ENCODE measurements at places on chromosomes 16 and 17.

GRCh38 chr16:305916-306626, 23.1 kb downstream of the PDIA2 start:
- DNase-seq = no peak

GRCh38 chr16:54582631-54583250, 296.2 kb upstream of the IRX3 start:
- DNase-seq = no peak

GRCh38 chr17:50148226-50149090, 2.0 kb downstream of the PPP1R9B start:
- no peak for DNase-seq

DNA sequence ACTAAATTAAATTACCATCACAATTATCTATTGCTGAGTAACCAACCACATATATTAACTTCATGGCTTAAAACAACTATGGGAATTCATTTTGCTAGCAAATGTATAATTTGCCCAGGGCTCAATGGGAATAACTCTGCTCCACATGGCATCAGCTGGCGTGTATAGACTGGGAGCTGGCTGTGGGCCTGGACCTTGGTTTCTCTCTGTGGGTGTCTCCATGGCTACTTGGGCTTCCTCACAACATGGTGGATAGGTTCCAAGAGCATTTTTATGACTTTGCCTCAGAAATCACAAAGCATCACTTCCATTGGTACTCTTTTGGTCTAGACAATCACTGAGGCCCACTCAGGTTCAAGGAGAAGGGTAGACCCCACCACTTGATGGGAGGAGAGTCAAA, 144.9 kb downstream of the SOCS1 start:
- DNase-seq = no peak

DNA sequence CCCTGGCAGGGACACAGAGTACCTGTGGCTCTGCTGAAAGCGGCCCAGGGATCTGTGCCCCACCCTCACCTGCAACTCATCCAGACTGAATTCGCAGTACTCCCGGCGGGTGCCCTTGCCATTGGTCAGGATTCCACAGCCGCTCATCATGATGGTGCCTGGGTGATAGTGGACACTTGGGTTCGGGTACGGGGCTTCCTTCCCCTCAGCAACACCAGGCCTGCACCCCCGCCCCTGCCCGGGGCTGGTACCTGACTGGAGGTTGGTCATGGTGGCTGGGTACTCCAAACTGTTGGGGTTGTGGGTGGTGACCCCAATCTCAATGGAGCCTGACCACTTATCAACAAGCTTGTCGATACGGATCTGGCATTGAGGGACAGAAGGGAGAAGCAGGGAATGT, 2.9 kb downstream of the NEURL4 start:
- DNase-seq = no peak

- DNase-seq = peak; percentile 44
Measured at GRCh38 chr16:68800257-68800875, 43.0 kb upstream of the TANGO6 start.

DNA sequence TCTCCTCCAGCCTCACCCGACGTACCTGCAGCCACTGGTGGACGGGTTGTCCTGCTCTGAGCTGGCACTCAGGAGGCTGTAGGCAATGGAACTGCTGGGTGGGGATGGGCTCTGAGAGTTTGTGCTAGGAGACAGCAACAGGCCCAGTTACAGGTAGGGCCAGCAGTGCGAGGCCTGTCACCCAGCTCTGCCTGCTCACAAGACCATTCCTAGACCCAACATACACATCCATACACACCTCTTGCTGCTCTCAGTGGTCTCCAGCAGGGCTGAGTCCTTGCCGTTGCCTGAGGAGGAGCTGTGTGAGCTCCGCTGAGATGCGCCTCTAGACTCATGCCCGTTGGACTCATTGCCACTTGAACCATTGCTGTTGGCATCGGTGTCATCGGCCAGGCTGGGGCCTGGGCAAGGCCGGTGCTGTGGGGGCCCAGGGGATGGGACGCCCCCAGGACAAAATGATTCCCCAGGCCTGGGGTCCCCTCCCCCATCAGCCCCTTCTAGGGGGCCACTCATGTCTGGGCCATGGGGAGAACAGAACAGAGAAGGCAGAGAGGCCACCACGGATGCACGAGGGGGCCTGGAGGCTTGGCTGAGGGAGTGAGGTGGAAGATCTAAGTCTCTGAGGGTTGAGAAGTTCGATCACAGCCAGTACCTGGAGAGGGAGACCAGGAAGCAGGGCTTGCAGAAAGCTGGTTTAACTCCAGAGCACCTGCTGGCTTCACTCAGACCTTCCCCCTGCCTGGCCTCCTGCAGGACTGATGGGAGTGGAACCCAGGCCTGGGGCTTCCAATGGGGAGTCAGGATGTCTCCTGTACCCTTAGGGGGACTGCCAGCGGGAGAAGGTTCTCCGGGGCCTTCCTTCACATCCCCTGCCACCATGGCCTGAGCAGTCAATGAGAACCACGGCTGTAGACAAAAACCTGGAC, 1.7 kb downstream of the PER1 start:
- DNase-seq = no peak

GRCh38 chr17:8532021-8532420, 96.3 kb downstream of the NDEL1 start:
- DNase-seq = no peak

- DNase-seq = no peak
Measured at GRCh38 chr16:89646906-89647305, 10.6 kb downstream of the CHMP1A start.

GRCh38 chr16:55569025-55569424, 2.5 kb downstream of the CAPNS2 start:
- no peak for DNase-seq

DNA sequence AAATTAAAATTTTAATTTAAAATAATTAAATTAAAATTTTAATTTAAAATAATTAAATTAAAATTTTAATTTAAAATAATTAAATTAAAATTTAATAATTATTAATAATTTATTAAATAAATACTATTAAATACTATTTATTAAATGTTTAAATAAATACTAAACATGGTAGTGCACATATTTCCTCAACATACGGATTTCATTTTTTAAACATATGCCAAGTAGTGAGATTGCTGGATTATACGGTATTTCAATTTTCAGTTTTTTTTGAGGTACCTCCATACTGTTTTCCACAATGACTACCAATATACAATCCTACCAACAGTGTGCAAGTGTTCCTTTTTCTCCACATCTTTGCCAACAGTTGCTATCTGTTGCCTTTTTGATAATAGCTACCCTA, 852.9 kb upstream of the CDH8 start:
- DNase-seq = no peak

GRCh38 chr17:74089869-74090464, 113.5 kb upstream of the RPL38 start:
- DNase-seq = no peak

DNA sequence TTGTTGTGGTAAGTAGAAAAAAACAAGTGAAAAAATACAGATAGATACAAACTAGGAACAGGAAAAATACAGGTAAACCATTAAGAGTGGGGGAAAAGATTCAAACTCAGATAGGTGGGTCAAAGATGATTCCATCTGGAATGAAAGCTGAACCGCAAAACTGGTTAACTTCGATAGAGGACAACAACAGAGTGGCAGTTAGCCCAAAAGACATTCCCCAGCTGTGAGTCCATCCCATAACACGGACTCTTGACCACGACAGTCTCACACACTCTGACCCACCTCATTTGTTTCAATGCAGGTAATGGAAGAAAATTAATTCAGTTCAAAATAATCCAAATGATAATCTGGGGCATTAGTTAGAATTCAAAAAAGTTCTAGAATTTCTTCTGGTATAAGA, 13.5 kb downstream of the ELAC2 start:
- DNase-seq = no peak

GRCh38 chr16:14364386-14365199, 265.5 kb downstream of the PARN start:
- no peak for DNase-seq

- no peak for DNase-seq
Measured at GRCh38 chr16:49723310-49723709, 132.6 kb downstream of the ZNF423 start.

DNA sequence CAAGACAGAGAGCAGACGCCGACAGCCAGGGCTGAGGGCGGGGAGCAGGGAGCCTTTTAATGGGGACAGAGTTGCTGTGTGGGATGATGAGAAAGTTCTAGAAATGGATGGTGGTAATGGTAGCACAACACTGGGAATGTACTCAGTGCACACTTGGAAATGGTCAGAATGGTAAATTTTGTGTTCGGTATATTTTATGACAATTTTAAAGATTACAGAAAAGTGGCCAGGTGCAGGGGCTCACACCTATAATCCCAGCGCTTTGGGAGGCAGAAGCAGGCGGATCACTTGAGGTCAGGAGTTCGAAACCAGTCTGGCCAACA, 243.2 kb upstream of the CIBAR2 start:
- no peak for DNase-seq

DNA sequence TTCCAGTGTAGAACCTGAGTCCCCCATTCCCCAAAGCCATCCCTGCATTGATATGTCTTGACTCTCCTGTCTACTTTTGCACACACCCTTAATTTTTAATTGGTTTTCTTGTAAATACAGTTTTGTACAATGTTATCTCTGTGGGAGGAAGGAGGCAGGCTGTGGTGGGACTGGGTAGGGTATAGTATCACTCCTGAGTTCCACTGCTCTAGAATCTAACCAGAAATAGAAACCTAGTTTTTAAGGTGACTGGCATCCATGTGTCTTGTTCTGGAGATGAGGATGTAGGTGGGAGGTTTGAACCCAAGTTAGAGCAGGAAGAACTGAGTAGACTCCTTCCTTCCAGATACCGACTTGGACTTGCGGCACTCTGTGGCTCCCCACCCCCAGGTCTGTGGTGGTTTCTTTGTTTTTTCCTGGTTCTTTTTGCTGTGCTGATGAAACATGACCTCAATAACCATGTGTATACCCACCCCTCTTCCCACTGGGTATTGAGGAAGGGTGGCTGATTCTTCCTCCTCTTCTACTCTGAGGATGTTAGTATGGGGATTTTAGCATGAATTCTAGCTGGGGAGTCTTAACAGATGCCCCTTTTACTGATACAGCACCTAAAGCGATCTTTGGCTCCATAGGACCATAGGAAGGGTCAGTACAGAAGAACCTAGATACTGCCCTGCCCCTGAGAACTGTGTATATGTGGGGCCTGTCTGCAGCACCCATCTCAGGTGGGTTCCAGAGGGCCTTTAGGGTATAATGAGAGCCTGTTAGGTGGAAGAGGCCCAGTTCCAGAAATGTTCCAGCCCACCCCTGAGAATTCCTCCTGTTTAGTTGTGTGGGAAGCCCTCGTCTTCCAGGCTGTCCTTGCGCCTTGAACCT, 48.7 kb downstream of the SF3B3 start:
- DNase-seq = no peak

DNA sequence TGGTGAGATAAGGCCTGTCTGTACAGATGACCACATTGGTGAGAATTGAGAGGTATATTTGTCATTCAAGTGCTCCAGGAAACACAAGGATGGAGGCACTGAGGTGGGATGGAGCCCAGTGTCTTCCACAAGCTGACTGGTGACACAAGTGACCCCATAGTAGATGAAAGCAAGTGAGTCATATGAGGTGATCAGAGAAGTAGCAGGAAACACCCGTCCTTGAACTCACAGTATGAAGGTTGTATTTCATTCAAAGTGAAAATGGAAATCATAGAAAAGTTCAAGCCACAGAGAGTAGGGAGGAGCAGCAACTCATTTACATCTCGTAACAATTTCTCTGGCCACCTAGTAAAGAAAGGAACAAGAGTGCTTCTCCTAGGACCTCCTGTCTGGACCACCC, 609.8 kb downstream of the HS3ST4 start:
- no peak for DNase-seq

GRCh38 chr16:57518520-57518919, 17.9 kb downstream of the CCDC102A start:
- no peak for DNase-seq

- DNase-seq = no peak
Measured at GRCh38 chr17:75142236-75142971, 10.9 kb upstream of the NT5C start.

- no peak for DNase-seq
Measured at GRCh38 chr17:80839970-80840369, 151.7 kb upstream of the CHMP6 start.

DNA sequence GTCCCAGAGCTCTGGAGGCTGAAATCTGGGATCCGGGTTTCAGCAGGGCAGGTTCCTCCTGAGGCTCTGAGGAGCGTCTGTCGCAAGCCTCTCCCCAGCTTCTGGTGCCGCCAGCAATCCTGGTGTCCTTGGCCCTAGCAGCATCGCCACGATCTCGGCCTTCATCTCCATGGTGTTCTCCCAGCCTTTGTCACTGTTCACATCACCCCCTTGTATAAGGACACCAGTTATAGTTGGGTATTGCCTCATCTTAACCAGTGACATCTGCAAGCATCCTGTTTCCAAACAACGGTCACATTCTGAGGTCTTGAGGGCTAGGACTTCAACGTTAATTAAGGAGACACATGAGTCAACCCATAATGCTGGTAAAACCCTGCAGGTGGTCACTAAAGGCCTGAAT, 2.8 kb upstream of the PPP1R27 start:
- DNase-seq = no peak

GRCh38 chr16:4529085-4530060, 9.2 kb downstream of the CDIP1 start:
- DNase-seq = no peak

DNA sequence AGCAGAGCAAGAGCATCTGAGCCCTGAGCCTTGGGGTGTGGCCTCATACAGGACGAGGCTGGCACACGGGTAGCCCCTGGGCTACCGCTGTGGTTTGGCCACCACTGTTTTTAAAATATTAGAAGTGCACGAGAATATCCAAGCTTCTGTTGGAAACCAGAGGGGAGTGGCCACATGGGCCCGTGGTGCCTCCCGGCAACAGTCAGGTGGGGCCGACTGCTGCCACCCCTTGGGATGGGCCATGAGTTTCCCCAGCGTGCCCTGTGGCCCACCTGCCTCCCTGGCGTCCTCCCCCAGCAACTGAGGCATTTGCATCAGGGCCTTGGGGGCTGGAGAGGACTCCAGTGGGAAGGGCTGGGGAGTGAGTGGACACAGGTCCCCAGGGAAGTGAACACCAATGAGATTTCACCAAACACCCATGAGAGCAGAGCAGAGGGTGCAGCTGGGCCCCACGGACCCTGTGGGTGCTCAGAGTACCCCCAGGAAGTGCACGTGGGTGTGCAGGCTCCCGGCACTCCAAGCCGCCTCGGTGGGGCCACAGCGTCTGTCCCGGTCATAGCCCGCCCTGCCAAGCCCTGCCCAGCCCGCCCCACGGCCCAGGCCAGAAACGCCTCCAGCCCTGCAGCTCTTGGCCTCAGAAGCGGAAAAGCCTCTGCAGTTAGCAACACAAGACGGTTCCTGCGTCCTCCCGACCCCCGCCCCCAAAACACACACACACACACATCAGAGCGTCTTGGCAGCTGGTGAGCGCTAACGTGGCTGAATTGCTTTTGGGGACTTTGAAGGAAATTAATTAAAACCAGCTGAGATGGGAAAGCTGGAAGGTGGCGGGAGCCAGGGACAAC, 22.7 kb downstream of the ZNF469 start:
- DNase-seq = no peak
